ENCODE measurements at places on chromosomes 7 and 10.

DNA sequence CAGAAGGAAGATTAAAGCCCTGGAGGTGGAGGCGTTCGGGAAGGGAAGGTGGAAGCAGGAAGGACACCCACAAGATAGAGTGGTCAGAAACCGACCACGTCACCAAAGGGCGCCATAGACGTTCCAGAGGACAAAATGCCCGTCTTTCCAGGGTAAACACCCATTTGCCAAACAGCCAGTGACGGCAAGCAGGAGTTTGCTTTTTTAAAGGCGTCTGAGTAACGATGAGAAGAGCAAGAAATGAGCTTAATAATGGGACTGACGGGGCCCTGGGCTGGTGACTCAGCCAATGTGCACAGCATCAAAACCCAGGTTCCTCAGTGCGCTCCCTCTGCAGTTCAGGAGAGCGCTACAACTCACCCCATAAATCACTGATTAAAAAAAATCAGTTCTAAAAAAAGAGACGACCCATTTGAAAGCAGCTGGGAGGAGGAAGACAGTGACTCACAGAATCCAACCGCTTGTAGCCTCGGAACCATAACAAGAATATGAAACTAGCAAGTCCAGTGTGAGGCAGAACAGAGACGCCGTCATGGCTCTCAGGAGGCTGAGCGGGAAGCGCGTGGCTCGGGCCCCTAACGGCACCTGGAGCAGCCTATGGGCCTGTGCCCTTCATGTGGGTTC, 5.9 kb downstream of the DIP2C start:
- DNase-seq: no peak

DNA sequence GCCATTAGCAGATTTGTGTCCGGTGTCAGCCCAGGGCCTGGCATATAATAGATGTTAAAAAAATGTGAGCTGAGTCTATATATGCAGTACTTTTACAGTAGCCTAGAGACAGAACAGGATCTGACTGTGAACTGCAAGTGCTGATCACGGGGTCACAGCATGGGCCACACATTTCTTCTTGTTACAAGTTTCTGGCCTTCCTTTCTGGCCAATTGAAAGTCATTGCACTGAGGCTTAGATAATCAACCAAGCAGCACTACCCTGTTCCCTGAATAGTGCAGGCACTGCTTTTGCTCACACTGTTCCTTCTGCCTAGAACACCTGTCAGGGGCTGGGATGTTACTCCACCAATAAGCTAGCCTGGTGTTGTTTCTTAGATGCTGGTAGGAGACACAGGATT, 5.4 kb upstream of the MARVELD1 start:
- DNase-seq: no peak

DNA sequence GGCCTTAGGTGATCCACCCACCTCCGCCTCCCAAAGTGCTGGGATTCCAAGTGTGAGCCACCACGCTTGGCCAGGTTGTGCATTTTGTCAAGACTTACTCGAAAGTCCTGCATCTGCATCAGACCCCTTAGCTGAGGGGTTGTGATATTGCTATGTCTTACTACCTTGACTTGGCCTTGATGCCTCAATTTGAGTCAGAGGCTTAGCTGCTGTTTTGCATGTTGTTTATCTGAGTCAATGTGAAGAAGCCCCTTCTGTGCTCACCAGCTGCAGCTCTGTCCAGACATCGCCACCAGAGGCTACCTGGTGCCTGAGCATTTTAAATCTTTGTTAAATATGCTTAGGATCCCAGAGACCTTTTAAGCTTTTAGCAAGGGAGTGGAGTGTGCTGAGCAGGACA, 18.1 kb downstream of the UBE2D4 start:
- no peak for DNase-seq

DNA sequence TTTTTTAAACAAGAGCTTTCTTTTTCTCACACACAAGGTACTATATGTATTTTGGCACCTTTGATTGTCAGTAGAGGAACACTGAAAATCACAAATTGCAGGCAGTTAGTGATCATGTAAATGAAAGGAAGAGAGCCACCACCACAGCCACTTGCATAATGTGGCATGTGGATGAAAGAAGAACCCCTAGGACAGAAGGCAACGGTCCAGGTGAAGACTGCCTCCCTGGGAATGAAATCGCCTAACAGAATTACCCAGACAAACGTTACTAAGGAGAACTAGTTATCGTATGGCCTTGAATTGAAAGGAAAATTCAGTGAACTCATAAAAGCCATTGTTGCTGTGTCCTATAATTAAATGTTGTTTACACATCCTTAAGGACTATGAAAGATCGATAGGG, 41.2 kb upstream of the PTPRZ1 start:
- no peak for DNase-seq

- DNase-seq: no peak
Observed at GRCh38 chr10:86451604-86451960, 70.0 kb downstream of the WAPL start.

DNA sequence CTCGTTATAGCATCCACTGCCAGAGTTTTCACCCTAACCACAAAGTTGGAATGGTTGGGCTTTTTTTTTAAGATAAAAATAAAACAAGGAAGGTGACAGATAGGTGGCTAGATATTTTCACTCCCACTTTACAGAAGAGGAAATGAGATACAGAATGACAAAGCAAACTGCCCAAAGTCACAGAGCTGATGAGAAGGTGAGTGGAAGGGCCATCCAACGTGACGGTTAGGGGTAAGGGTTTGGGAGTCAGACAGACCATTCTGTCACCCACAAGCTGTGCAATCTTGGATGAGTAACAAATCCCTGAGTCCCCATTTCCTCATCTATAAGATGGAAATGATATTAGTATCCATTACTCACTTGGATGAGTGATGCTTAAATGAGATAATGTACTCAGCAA, 106.9 kb upstream of the PDLIM1 start:
- no peak for DNase-seq

- no peak for DNase-seq
Observed at GRCh38 chr7:92769844-92770243, 66.5 kb downstream of the CDK6 start.

DNA sequence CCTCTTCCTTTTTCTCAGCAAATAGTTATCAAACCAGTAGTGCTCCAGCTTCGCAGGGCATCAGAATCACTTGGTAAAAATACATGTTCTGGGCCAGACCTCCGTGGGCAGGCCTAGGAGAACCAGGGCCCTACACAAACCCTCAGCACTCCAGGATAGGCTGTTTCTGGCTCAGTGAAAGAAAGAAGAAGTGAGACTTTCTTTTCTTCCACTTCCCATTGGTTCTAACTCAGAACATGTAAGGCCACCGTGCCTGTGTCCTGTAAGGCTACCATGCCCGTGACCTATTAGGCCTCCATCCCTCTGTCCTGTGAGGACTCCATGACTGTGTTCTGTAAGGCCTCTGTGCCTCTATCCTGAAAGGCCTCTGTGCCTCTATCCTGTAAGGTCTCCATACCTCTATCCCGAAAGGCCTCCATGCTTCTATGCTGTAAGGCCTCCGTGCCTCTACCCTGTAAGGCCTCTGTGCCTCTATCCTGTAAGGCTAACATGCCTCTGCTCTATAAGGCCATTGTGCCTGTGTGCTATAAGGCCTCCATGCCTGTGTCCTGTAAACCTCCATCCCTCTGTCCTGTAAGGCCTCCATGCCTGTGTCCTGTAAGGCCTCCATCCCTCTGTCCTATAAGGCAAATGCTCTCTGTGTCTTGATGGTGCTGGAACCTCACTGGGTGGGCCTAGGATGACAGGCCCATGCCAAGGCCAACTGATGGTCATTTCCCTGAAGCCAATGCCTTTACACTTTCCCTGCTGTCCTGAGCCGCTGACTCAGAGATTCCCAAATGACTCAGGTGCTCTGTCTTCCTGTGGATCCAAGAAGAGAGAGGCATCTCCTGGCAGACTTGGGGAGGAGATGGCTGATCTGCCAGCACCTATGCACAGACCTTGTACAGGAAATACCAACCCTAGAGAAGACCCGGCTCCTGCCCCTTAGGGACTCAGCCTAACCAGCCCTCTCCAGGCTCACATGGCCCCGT, 96.6 kb upstream of the CACUL1 start:
- DNase-seq: no peak

DNA sequence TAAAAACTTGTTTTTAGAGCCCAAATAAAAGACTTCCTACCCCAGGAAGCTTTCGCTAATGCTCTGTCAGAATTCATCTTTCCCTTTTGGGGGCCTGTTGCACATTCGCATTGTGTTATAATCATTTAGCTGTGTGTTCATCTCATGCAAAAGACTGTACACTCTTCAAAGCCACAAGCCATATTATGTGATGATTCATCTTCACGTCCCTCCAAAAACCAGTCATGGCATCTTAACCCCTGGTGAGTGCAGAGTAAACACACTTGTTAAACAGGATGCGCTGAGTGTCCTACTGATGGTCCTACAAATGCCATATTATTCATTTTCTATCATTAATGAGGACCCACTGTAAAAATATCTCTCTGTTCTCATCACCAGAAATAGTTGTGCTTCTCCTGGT, 235.4 kb downstream of the KIAA1217 start:
- no peak for DNase-seq
